Activated naive CD4-positive, alpha-beta T cell treated with anti-CD3 and anti-CD28 coated beads for 36 hours (primary cell): ENCODE measurements at places on chromosomes 1 and 21.

- peak within 1 kb of the TSS; percentile 68 for H3K27ac ChIP-seq
- H3K36me3 ChIP-seq, result peaks cover 2% of the 10 kb centered on the region
- H3K4me3 ChIP-seq, result peak within 1 kb of the TSS; percentile 84
Observed at GRCh38 chr1:52141513-52142219, at the start of gene ZFYVE9. Gene ZFYVE9 (plus strand): TSS chr1:52142089. CDS start chr1:52233207, 91,118 bp downstream.

DNA sequence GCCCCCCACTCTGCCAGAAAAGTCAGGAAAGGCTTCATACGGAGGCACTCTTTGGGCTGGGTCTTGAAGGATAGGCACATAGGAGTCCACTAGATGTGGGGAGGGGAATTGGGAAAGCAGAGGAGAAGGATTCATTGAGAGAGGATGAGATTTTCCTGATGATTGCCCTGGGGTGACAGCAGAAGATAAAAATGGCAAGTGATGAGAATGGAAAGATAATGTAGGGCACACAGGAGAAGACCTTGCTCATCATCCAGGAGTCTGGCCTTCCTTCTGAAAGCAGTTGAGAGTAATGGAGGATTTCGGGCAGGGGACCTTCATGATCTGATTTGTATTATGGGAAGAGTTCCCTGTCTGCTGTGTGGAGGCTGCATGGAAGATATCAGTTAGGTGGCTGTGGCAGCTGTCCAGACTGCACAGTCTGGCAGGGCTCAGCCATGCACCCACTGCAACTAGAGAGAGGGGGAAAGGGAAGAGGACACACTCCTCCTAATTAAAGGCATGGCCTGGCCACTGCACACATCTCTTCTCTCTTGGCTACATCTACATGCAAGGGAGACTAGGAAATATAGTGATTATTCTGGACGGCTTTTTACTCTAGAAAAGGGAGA, 9.6 kb upstream of the FABP3 start:
- DNase-seq, result no peak
- H3K27ac ChIP-seq, result no peak overlapping the region
- H3K4me3 ChIP-seq, result no peak overlapping the region
- H3K4me1 ChIP-seq, result no peaks in the 10 kb centered on the region
- peaks cover 15% of the 10 kb centered on the region for H3K27me3 ChIP-seq

- no peak overlapping the region for H3K4me3 ChIP-seq
- H3K4me1 ChIP-seq, result no peaks in the 10 kb centered on the region
- H3K27me3 ChIP-seq, result no peaks in the 10 kb centered on the region
- H3K27ac ChIP-seq, result no peak overlapping the region
- no peaks in the 10 kb centered on the region for H3K36me3 ChIP-seq
- no peak for DNase-seq
Observed at GRCh38 chr1:50060279-50060678, 36.5 kb upstream of the AGBL4 start.

- peaks cover 11% of the 10 kb centered on the region for H3K4me1 ChIP-seq
- no peak for DNase-seq
- H3K4me3 ChIP-seq, result no peak overlapping the region
- H3K36me3 ChIP-seq, result no peaks in the 10 kb centered on the region
Observed at GRCh38 chr1:234862360-234862943, 252.5 kb upstream of the IRF2BP2 start.

- no peak overlapping the region for H3K27ac ChIP-seq
- peaks cover 14% of the 10 kb centered on the region for H3K27me3 ChIP-seq
- DNase-seq, result no peak
- H3K4me3 ChIP-seq, result no peak overlapping the region
- no peaks in the 10 kb centered on the region for H3K36me3 ChIP-seq
Observed at GRCh38 chr1:30159015-30159414, 564.4 kb downstream of the MATN1 start.

DNA sequence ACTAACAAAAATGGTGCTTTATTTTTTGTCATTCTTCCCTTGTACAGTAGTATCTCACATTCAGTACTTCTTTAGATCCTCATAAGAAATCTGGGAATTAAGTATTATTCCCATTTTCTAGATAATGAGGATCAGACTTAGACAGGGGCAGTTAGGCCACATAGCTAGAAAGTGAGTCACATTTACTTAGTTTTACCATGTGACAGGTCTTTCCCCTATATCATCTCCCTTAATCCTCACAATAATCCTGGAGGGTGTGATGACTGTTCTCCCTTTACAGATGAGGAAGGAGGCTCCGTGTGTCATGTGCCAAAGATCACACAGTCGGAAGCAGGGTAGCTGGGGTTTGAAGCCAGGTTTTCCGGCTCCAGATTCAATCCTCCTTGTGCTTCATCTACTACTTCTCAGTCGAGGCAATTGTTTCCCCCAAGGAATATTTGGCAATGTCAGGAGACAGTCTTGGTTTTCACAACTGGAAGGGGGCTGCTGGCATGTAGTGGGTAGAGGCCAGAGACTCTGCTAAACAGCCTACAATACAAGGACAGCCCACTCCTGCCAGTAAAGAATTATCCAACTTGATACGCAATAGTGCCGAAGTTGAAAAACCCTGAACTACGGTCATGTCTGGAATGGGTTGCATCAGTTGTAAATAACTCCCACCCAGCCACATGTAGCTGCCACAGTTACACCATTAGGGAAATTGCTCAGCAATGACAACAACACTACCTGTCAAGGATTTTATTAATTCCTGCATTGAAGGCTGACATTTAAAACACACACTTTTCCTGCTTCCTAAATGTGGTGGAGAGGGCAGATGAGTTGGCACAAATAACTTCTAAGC, 54.5 kb downstream of the C8B start:
- no peak overlapping the region for H3K27ac ChIP-seq
- no peaks in the 10 kb centered on the region for H3K4me1 ChIP-seq
- no peaks in the 10 kb centered on the region for H3K36me3 ChIP-seq
- H3K4me3 ChIP-seq, result no peak overlapping the region

GRCh38 chr1:161285113-161285512, 24.7 kb downstream of the MPZ start:
- DNase-seq, result no peak
- H3K27me3 ChIP-seq, result no peaks in the 10 kb centered on the region
- H3K27ac ChIP-seq, result no peak overlapping the region
- no peaks in the 10 kb centered on the region for H3K36me3 ChIP-seq
- H3K4me1 ChIP-seq, result no peaks in the 10 kb centered on the region
- H3K4me3 ChIP-seq, result no peak overlapping the region

DNA sequence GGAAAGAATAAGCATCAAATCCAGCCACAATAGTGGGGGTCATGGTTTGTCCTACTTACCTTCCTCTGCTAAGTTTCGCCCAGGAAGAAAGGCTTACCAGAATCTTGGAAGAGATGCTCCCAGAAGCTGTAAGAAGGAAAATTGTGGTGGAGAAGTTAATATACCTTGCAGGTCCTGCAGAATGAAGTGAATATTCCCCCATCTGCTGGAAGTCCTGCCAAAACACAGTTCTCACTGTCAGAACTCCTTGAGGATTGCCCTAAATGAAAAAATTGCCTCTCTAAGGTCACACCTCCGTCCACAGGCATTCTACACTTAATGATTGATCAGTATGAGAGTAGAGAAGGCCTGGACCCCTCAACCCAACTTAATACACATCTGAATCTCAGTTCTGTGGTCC, 78.4 kb upstream of the RGS21 start:
- H3K36me3 ChIP-seq, result no peaks in the 10 kb centered on the region
- no peak overlapping the region for H3K27ac ChIP-seq
- H3K4me3 ChIP-seq, result no peak overlapping the region
- no peak for DNase-seq

GRCh38 chr1:236363237-236363636, 30.8 kb upstream of the EDARADD start:
- no peaks in the 10 kb centered on the region for H3K36me3 ChIP-seq
- H3K4me1 ChIP-seq, result no peaks in the 10 kb centered on the region
- no peak overlapping the region for H3K27ac ChIP-seq
- no peak for DNase-seq

GRCh38 chr1:204414016-204414415, 2.4 kb upstream of the PPP1R15B start:
- no peaks in the 10 kb centered on the region for H3K27me3 ChIP-seq
- H3K27ac ChIP-seq, result peak overlapping the region; percentile 22
- no peak overlapping the region for H3K4me3 ChIP-seq
- H3K4me1 ChIP-seq, result peaks cover 18% of the 10 kb centered on the region
- H3K36me3 ChIP-seq, result peaks cover 23% of the 10 kb centered on the region

DNA sequence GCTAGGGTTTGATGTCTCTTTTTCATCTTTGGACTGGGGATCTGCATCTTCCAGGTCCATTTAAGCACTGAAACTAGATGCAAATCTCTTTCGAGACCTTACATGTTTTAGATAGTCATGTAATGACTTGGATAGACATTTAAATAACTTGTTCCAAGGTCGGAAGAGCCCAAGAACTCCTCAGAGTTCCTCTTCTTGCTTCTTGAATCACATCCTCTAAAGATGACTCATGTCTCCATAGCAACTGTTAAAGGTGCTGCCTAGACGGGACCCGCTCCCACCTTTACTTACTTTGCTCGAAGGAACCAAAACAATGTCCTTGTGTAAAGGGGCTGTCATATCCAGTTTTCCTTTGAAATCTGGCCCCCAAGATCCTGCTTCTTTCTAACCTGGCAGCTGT, 130.0 kb downstream of the EDEM3 start:
- DNase-seq, result no peak
- H3K27me3 ChIP-seq, result peaks cover 2% of the 10 kb centered on the region
- H3K27ac ChIP-seq, result no peak overlapping the region

GRCh38 chr1:61462628-61463027, 262.3 kb downstream of the TM2D1 start:
- H3K4me3 ChIP-seq, result no peak overlapping the region
- no peaks in the 10 kb centered on the region for H3K27me3 ChIP-seq
- no peaks in the 10 kb centered on the region for H3K36me3 ChIP-seq
- no peak overlapping the region for H3K27ac ChIP-seq
- no peak for DNase-seq

GRCh38 chr1:95407131-95407885, 173.3 kb downstream of the RWDD3 start:
- no peak overlapping the region for H3K27ac ChIP-seq
- DNase-seq, result no peak
- no peaks in the 10 kb centered on the region for H3K36me3 ChIP-seq
- H3K4me1 ChIP-seq, result no peaks in the 10 kb centered on the region

DNA sequence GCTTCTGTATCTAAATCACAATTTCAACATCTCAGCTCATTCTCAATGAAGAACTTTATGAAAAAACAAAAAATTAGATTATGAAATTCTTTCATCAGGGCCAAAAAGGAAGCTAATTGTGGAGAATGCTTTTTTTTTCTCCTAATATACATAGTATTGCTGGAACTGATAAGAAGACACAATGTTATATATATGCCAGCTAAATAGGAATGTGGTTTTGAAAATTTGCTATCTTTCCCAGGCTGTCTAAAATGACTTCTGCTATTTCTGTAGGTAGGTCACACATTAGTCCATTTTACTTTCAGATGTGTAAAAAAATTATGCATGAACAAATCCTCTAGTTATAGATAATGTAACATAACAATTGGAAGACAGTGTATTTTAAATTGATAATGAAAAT, 732.9 kb downstream of the RWDD3 start:
- no peaks in the 10 kb centered on the region for H3K4me1 ChIP-seq
- no peak overlapping the region for H3K27ac ChIP-seq
- H3K27me3 ChIP-seq, result no peaks in the 10 kb centered on the region
- H3K4me3 ChIP-seq, result no peak overlapping the region
- H3K36me3 ChIP-seq, result no peaks in the 10 kb centered on the region

DNA sequence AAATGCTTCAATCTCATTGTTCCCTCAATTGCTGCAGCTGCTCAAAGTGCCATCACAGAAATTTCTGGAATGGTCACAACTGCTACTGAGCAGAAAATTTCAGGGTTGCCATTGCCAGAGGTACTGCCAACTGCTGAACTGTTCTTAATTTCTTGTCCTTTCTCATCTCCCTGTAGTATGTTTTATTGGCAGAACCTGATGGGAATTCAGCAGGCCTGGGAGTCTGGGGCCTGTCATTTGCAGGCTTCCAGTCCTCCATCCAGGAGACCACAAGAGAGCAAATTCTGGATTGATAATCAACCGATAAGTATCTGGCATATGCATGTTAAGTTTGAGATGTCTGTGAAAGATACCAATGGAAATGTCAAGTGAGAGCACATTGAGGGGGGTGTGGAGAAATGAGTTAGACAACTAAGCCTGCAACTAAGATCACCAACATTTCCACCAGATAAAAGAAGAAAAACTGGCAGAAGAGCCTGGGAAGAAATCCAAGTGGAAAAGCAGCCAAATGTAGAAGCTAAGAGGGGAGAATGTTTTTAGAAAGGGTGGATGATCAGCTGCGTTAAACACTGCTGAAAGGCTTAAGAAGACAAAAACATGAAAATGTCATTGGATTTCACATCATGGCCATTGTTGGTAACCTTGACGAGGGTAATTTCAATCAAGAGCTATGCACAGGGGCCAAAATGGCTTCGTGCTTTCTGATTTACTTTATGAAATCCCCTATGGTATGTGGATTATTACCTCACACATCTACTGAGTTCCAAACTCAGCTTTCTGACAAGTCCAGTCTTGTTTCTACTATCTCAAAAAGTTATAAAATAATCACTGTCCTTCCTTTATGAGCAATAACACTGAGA, 648.1 kb downstream of the PLPP3 start:
- H3K4me1 ChIP-seq, result no peaks in the 10 kb centered on the region
- no peak overlapping the region for H3K4me3 ChIP-seq
- no peaks in the 10 kb centered on the region for H3K36me3 ChIP-seq
- DNase-seq, result no peak

DNA sequence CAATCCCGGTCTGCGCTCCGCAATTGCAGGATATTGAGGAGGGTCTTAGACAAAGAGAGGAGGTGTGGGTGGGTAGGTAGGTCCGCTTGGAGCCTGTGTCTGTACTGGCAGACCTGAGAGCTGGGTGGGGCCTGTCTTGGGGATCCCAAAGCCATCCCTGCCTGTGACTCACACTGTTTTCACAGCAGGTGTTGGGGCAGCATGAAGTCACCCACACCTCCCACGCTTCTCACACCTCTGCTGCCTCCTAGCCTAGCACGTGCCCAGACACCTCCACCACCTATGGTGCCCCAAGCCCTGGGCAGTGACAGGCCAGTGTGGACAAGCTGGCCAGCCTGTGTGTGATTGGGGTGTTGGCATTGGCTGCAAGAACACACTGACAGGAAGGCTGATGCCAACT, 65.7 kb upstream of the ECE1 start:
- H3K4me3 ChIP-seq, result no peak overlapping the region
- peak; percentile 61 for DNase-seq
- H3K27ac ChIP-seq, result no peak overlapping the region
- no peaks in the 10 kb centered on the region for H3K27me3 ChIP-seq
- H3K4me1 ChIP-seq, result peaks cover 9% of the 10 kb centered on the region

- H3K27me3 ChIP-seq, result no peaks in the 10 kb centered on the region
- peaks cover 3% of the 10 kb centered on the region for H3K36me3 ChIP-seq
- peaks cover 2% of the 10 kb centered on the region for H3K4me1 ChIP-seq
- no peak for DNase-seq
- H3K4me3 ChIP-seq, result no peak overlapping the region
Observed at GRCh38 chr1:27285274-27285660, 36.7 kb upstream of the TMEM222 start.

- H3K4me3 ChIP-seq, result no peak overlapping the region
- H3K27ac ChIP-seq, result no peak overlapping the region
- no peaks in the 10 kb centered on the region for H3K4me1 ChIP-seq
- H3K27me3 ChIP-seq, result peaks cover 16% of the 10 kb centered on the region
- no peak for DNase-seq
Observed at GRCh38 chr1:6218375-6219164, 12.7 kb downstream of the RNF207 start.
